NCI-H2227 treated with DMSO at 0.1 percent for 48 hours (cell line): ENCODE measurements at places on chromosomes 13 and 19.

GRCh38 chr13:99819967-99820366 lies 151.6 kb downstream of the ZIC5 start:
- no peak for DNase-seq

- no peak for DNase-seq
Measured at GRCh38 chr19:12695096-12695495, 1.3 kb downstream of the FBXW9 start.

GRCh38 chr13:100045355-100045754 lies 43.5 kb upstream of the PCCA start:
- DNase-seq: no peak

GRCh38 chr13:96632536-96633320 lies 361.5 kb downstream of the OXGR1 start:
- no peak for DNase-seq

GRCh38 chr13:114111577-114111976 lies 20.8 kb downstream of the RASA3 start:
- no peak for DNase-seq

DNA sequence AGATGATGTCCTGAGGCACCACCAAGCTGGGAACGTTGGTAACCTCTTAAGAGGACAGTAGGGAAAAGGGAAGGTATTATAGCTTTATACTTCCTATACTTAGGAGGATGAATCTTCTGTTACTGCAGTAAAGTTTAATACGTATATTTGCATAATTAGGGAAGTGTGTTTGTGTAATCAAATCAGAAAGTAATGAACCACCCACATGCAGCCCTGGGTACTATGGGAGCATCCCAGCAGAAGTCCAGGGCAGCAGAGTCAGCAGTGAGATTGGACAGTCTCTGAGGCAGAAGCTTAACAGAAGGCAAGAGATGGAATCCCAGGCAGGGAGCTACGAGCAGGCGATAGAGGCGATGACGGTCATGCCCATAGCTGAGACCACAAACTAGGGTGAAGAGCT lies 12.5 kb downstream of the SAFB start:
- DNase-seq: no peak

GRCh38 chr13:29224206-29224605 lies 371.3 kb downstream of the SLC7A1 start:
- DNase-seq: no peak

DNA sequence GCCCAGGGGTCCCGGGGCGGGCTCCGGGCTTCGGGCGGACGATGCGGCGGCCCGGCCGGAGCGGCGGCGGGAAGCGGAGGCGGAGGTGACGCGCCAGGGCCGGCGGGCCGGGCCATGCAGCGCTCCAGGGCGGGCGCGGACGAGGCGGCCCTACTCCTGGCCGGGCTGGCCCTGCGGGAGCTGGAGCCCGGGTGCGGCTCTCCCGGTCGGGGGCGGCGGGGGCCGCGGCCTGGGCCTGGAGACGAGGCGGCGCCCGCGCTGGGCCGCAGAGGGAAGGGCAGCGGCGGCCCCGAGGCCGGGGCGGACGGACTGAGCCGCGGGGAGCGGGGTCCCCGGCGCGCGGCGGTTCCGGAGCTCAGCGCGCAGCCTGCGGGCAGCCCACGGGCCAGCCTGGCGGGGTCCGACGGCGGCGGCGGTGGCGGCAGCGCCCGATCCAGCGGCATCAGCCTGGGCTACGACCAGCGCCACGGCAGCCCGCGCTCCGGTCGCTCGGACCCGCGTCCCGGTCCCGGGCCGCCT lies 362 bp downstream of the WTIP start:
- DNase-seq: no peak

- no peak for DNase-seq
Measured at GRCh38 chr13:113059891-113060290, 45.7 kb upstream of the F7 start.

- DNase-seq: no peak
Measured at GRCh38 chr13:25977216-25977615, 74.6 kb downstream of the SHISA2 start.

DNA sequence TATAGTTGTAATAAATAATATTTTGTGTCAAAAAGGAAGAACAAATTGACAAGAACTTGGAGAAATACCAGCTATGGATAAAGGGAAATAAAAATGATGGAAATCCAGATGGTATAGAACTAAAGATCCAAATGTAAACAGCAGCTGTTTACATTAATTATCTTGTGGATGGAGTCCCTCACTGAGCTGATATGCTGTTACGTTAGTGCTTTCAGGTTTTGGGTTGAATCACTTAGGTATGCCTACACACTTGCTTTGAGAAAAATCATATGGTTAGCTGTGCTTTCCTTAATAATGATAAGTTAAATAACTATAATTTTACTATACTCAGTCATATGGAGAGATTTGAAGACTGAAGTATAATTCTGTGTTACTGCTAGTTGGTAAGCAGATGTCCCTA lies 27.7 kb downstream of the WASF3 start:
- no peak for DNase-seq

GRCh38 chr19:16628984-16629691 lies 1.1 kb upstream of the MED26 start:
- peak; percentile 14 for DNase-seq

GRCh38 chr19:30662211-30662861 lies 290.2 kb downstream of the ZNF536 start:
- no peak for DNase-seq

DNA sequence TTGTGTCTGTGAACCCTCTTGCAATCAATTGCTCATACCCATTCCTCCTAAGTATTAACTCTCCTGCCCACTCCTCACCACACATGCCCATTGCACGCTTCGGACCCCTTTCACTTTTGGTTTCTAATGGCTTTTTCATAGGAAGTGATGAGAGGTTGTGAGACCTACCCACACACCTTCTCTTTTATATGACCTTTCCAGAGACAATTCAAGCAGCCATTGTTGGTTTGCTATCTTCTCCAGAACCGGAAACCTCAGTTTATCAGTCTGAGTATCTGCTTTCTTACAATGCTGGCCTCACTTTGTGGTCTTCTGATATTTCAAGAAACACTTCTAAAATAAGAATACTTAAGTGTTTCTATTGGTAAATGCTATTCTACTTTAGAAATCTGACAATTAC lies 1550.8 kb upstream of the SLC10A2 start:
- DNase-seq: no peak

GRCh38 chr13:70544706-70545105 lies 436.5 kb upstream of the KLHL1 start:
- DNase-seq: no peak

DNA sequence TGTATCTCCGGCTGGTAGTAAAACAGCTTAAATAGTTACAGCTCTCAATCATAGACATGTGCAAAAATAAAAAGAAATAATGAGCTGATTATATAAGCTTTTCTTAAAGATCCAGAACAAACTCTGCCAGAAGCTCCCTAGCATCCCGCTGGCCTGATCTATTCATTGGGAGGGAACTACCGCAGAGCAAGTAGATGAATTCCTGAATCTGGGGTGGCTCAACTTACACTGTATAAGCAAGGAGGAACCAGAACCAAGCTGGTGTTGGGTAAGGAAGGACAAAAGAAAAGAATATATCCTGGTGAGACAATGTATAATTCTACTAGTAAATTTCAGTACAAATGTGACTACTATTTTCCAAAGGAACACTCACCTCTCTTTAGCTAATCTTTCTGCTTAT lies 1122.2 kb downstream of the OLFM4 start:
- no peak for DNase-seq

DNA sequence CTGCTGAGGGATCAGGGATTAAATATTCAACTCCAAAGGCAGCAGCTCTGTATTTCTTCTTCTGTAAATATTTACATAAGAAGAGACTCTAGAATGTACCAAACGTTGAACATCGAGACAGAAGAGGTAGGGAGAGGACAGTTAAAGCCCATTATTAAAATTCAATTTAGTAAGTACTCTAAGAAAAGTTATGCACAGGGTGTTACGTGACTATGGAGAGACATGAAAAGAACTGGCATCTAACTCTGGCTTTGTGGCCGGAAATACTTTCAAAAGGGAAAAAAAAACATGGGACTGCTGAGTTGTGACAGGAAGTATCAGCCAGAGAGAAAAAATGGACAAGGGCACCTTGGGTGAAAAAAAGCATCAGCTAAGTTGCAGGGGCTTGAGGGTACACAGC lies 36.7 kb downstream of the LNX2 start:
- no peak for DNase-seq

GRCh38 chr19:53612762-53613526 lies 18.9 kb upstream of the DPRX start:
- DNase-seq: no peak

- DNase-seq: no peak
Measured at GRCh38 chr13:79448413-79448812, 32.5 kb upstream of the NDFIP2 start.

GRCh38 chr13:75202981-75203380 lies 279.0 kb downstream of the TBC1D4 start:
- DNase-seq: no peak

GRCh38 chr13:20190076-20190475 lies 2.7 kb downstream of the GJB2 start:
- DNase-seq: no peak

GRCh38 chr13:100666124-100666523 lies 8.5 kb downstream of the TMTC4 start:
- DNase-seq: no peak

- no peak for DNase-seq
Measured at GRCh38 chr19:18856385-18857126, 24.8 kb downstream of the UPF1 start.

DNA sequence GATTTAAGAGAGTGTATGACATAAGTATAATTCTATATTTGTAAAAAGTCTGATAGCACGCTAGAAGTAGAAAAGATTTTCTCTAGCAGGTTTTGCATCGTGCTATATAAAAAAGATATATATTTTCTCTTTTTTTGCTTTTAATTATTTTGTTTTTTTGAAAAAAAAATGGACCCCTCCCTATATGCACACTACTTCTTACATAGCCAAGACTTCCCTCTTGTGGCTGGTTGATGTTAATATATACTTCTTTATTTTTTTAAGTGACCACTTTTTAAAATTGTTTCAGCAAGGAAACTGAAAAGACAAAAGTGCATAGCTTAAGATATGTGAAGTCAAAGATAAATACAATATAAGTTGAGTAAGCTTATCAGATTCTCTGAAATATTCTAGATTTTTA lies 1202.8 kb downstream of the DIAPH3 start:
- DNase-seq: no peak

DNA sequence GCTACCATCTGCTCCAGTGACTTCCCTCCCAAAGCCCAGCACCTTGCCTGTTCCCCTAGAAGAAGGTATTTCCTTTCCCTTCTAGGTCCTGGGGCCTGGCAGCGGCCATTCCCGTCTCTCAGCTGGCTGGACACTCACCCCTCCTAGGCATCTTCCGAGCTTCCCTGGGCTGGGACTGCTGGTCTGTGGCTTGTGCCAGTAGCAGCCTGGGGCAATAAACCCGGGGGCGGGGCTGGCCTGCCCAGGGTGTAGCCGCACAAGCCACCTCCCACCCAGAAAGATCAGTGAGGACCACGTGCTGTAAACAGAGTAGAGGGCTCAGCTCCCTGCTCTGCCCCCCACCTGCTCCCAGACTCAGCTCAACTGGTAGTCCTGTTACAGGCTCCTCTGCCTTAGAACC lies 15.0 kb downstream of the LIPE start:
- DNase-seq: peak; percentile 27

- DNase-seq: no peak
Measured at GRCh38 chr13:112078216-112078615, 11.3 kb downstream of the SOX1 start.

DNA sequence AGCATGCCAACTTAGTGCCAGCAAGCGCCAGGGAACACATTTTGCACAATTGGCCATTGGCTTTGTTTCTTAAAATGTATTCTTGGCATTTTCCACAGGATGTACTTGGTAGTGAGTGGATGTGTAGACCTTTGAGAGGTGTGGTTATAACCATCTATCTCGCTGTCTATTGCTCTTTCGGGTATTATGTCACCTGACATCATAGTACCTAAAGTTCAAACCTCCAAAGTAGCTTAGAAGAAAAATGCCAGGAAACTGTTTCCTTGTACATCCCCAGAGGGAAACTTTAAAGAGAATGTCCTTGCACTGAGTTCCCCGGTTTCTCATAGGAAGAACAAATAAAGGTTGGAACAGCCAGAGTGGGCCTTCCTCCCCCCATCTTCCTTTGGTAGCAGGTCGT lies 87.6 kb downstream of the FGF9 start:
- no peak for DNase-seq

- no peak for DNase-seq
Measured at GRCh38 chr13:50932091-50932490, 22.5 kb downstream of the RNASEH2B start.

GRCh38 chr13:99200432-99201167 lies at the start of gene UBAC2:
UBAC2 (plus strand) TSS chr13:99200854; CDS start chr13:99200909, 55 bp downstream.
- DNase-seq: peak; percentile 75

DNA sequence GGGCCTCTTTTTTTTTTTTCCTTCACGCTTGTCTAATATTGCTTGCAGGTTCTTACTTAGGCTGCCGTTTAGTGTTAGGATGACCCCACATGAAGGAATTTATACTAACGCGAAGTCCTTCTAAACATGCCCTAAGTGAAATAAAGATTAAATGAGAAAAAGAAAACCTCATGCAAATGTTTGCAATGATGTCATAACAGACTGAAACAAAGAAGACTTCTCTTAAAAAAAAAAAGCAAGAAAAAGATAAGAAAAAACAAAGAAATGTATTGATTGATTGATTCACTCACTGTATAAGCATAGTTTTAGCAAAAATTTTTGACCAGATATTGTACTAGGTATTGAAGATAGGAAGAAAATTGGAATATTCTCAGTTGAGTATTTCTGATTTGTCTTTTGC lies 418.2 kb downstream of the IRS2 start:
- DNase-seq: no peak

DNA sequence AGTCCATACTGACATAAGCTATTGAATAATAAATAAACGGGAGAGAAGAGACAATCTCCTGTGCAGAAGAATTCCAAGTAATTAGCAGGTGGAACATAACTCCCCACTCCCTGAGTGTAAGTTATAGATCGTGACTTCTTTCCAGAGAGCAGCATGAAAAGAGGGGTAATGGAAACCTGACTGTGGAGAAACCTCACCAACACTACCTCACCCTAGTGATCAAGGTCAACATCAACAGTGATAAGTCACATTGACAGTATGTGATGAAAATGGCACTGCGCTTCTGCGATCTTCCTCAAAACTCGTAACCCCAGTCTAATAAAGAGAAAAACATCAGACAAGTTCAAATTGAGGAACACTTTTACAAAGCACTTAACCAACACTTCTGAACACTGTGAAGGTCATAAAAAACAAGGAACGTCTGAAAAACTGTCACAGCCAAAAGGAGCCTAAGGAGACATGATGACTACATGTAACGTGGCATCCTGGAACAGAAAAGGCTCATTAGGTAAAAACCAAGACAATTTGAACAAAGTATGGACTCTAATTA lies 19.8 kb downstream of the CAB39L start:
- DNase-seq: no peak

- DNase-seq: peak; percentile 66
Measured at GRCh38 chr13:48975101-48975855, 434 bp upstream of the FNDC3A start.

GRCh38 chr19:14818588-14818987 lies 16.4 kb downstream of the OR7A5 start:
- no peak for DNase-seq
